AG04450 (cell line): ENCODE measurements at places on chromosomes 5 and 9. TPM values are rescaled to one million over a fixed set of nuclear protein-coding genes. Genes with fewer than 3 reads are reported as not detected.

DNA sequence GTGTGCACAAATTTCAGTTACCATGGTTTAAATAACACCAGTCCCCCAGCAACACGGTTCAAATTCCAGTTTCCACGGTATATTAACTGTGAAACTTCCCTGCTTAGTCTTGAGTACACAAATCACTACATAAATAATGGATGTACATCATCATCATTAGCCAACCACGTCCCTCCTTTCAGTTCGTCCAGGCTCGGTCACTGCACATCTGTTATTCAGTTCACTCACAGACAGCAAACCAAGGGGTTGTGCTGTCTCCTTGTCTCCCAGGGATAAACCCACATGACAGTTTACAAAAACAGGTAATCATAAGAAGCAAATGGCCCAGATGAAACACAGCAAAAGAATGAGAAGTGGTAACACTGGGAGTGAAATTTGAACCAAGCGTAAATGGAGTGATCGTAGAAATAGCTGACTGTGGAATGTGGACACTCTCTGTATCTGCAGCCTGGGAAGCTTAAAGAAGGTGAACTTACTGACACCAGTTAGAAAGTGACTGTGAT, 61.0 kb upstream of the RAD23B start:
- no peak for DNase-seq

DNA sequence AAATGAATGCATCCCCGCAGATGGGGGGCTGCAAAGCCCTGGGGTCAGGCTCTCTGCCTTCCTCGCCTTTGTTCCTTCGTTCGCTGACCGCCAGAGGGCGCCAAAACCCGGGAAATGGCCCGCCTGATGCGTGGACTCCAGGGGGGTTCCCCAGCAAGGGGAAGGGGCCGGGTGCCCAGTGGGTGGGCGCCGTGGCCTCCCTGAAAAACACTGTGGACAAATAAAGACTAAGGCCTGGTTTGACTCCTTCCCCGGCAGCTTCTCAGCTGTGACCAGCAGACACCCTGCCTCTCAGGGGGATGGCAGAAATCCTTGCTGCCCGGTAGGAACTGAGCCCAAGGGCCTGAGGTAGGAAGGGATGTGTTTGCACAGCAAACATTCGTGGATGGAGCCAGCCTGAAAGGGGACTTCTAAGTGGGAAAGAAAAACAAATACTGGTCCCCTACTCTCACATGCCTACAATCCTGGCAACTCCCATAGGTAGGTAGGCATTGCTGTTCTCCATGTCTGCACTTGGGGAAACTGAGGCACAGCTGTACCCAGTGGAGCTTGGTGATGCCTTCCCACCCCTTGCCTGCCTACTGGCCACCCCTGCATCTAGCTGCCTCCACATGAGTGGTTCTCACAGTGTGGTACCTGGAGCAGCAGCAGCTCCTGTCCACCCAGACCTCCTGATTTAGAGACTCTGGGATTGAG, 57.7 kb downstream of the DUSP1 start:
- no peak for DNase-seq

- DNase-seq: no peak
Observed at GRCh38 chr9:137666955-137667670, 48.3 kb downstream of the EHMT1 start.

GRCh38 chr9:93326056-93326455, 125.4 kb upstream of the FAM120A start:
- no peak for DNase-seq

GRCh38 chr5:91225848-91226686, 157.1 kb downstream of the ARRDC3 start:
- DNase-seq: no peak

DNA sequence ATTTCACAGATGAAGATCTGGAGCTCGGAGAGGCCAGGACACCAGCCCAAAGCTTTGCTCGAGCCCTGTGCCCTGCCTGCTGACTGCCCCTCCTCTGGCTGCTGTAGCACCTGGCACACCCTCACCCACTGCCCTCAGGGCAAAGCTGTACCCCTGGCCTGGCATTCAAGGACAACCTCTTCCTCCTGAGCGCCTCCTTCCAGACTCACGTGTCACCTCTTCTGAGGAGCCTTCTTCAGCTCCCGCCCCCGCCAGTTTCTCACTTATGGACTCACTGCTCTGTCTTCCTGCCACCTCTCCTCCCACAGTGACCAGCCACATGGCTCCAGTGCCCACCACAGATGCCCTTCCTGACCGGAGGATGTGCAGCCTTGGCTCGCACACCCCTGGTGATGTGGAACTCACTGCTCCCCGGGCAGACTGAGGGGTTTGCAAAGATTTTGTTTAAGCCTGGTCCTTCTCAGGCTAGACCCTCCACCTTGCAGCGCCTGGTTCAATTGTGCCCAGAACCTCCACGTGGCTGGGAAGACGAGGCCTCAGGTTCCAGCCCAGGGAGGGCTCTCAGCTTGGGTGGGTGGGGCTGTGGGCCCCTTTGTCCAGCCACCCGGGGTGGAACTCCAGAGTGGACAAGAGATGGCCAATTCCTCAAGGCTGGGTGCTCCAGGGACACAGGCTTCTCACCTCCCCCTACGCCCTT, 46.6 kb upstream of the PHYKPL start:
- DNase-seq: no peak

DNA sequence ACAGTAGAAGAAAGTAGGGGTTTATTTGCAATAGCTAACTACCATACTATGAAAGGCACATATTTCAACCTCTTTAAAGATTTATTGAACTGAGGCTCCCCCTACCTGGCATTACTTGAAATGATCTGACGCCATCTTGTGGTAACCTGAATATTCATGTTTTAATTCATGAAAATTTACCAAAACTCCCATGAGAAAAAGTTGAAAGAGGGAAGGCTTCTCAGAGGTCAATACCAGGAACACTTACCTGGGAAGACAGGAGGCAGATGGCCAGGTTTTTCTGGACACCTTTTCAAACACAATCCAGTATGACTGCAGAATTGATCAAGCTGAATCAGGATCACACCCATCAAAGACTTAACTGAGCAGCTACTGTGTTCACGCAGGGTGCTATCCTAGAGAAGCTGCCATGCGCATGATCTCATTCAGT, 9.4 kb downstream of the PRELID2 start:
- no peak for DNase-seq

- no peak for DNase-seq
Observed at GRCh38 chr9:91884153-91884552, 65.9 kb downstream of the ROR2 start.

DNA sequence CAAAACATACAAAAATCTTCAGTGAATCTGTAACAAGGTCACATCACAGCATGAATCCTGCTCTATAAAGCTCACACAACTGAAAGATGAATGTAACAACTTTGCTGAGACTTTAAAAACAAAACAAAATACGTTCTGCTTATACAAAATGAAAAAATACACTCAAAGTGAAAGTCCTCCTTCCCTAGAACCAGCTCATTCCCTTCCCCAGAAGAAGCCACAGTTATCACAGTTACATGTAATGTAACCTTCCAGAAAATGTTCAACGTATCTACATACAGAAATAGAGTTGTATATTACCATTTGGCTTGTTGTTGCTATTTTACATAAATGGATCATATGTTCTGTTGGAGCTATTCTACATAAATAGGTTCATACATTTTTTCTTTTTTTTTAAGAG, 2.6 kb downstream of the AUH start:
- no peak for DNase-seq

DNA sequence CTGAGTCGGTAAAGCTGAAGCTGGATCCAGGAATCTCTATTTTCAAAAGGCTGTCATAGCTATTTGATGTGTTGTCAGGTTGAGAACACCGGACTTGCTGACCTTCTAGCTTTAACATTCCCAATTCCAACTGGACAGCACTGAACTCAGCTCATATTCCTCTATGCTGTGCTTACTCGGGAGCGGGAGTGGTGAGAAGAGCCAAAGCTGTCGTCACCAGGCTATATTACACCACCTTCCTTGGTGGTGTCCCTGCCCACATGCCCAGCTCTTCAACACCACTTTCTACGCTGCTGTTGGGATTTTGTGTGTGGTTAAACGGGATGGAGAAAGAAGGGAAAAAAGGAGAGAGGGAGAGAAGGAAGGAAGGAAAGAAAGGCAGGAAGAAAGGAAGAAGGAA, 653.6 kb downstream of the RAB3C start:
- no peak for DNase-seq

DNA sequence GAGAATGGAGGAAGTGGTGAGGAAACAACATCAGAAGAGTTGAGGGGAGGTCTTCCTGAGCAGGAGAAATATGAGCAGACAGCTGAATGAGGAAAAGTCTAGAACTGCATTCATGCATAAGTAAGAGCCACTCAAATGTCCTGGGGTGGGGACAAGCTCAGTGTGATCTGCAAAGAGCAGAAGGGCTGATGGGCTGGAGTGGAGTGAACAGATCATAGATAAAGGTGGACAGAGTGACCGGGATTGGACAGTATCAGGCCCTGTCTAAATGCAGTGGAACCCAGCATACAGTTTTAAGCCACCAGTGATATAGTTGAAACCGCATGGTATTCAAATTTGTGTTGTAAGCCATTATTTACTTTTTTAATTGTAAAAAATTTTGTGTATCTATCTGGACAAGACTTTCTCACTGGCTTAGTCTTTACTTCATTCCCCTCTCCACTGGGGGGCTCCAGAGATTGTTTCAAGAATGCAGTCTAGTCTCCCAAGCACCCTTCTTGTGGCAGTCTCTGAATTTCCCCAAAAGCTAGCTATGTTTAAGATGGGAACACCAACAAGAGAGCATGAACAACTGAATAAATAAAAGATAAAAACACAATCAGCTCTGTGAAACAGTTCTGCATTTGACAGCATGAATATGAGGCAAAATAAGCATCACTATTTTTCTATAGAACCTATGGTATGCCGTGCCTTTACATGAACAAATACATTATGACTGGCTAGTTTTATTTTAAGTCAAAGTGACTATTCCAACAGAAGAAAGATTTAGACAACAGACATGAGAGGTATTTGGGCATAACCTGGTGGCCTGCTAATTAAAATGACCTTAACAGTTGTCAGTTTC, 10.7 kb upstream of the STK32A start:
- no peak for DNase-seq

DNA sequence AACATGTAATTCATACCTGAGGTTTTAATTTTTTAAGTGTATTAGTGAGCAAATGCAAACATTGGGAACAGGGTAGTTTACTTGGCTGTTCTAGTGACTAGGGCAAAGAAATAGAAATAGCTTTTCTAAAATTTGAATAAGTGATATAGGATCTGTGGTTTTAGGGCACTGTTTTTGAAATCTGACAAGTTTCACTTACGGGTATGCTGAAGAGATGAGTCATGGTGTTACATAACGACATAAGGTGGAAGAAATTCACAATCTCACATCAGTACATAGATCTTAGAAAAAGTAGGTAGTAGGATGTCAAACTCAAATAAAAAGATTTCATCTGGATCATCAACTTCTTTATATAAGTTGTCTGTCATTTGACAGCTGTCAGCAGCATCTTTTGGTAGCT, 772.3 kb downstream of the MAT2B start:
- DNase-seq: no peak

GRCh38 chr9:78032730-78033457, 1.3 kb upstream of the GNAQ start:
- DNase-seq: no peak

- DNase-seq: no peak
Observed at GRCh38 chr5:28822071-28822470, 1783.7 kb upstream of the CDH9 start.

DNA sequence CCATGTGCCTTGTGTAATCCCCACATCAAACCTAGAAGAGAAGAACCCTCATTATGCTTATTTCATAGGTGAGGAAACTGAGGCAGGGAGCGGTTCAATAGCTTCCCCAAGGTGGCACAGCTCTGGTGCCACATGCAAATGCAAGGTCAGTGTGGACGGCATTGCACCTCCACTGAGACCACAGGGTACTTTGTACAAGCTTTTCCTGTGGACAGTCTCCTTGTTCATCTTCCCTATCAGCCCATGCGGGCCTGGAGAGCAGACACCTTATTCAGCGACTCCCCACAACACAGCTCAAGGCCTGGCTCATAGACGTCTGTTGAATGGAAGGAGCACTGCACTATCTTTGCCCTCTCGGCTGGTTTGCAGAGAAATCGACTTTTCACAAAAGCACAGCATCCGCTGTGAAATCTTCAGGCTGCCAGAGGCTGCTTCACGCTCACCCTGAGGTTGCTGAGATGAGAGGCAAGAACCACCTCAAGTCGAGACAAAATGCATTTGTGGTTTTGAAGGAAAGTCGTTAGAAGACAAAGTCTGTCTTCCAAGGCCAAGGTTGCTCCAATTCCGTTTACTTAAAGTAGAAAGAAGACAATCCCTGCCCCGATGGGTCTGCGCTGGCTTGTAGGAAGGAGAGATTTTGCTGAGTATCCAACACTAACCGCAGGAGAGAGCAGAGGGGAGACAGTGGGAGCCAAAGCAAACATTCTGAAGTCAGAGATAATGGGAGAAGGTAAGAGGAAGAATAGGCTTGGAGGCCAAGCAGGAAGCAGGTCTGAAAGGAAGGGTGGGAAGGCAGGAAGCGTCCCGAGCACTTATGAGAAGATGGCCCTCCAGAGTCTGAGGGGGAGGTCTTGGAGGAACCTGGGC, 34.2 kb upstream of the STRBP start:
- DNase-seq: no peak

- no peak for DNase-seq
Observed at GRCh38 chr9:37010976-37011375, 23.1 kb downstream of the PAX5 start.

GRCh38 chr9:98899408-98900056, 44.2 kb upstream of the COL15A1 start:
- DNase-seq: peak; percentile 75

Gene SLC1A1
- polyA plus RNA-seq: 0.45 and 0.55 TPM in 2 replicates

Gene SLC25A2
- not detected in 2 replicates for polyA plus RNA-seq

Gene HABP4
- polyA plus RNA-seq: 8.9 and 10.8 TPM in 2 replicates

Gene STKLD1
- polyA plus RNA-seq: 0.95 and 1.4 TPM in 2 replicates

Gene KIF20A
- polyA plus RNA-seq: 21.8 and 25.4 TPM in 2 replicates

Gene DOCK8
- 0.05 TPM in 1 of 2 replicates, not detected in the other for polyA plus RNA-seq

Gene PLPPR1
- not detected in 2 replicates for polyA plus RNA-seq

Gene ADAMTS16
- 0.04 TPM in 1 of 2 replicates, not detected in the other for polyA plus RNA-seq
